GM06990 (cell line): ENCODE measurements at places on chromosomes 7 and 10.

DNA sequence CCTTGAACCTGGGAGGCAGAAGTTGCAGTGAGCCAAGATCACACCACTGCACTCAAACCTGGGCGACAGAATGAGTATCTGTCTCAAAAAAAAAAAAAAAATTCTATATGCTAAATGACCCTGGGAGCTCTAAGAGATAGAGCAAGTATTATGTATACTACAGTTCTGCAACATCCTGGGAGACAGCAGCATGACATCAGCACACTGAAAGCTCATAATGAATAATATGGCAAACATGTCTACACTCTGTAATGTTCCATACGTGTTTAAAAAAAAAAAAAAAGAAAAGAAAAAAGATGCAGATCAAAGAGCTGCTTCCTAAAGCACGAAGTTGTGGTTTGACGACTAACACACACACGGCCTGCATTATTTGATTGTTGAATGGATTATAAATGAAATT is 72.5 kb downstream of the CUL2 start:
- DNase-seq: no peak

DNA sequence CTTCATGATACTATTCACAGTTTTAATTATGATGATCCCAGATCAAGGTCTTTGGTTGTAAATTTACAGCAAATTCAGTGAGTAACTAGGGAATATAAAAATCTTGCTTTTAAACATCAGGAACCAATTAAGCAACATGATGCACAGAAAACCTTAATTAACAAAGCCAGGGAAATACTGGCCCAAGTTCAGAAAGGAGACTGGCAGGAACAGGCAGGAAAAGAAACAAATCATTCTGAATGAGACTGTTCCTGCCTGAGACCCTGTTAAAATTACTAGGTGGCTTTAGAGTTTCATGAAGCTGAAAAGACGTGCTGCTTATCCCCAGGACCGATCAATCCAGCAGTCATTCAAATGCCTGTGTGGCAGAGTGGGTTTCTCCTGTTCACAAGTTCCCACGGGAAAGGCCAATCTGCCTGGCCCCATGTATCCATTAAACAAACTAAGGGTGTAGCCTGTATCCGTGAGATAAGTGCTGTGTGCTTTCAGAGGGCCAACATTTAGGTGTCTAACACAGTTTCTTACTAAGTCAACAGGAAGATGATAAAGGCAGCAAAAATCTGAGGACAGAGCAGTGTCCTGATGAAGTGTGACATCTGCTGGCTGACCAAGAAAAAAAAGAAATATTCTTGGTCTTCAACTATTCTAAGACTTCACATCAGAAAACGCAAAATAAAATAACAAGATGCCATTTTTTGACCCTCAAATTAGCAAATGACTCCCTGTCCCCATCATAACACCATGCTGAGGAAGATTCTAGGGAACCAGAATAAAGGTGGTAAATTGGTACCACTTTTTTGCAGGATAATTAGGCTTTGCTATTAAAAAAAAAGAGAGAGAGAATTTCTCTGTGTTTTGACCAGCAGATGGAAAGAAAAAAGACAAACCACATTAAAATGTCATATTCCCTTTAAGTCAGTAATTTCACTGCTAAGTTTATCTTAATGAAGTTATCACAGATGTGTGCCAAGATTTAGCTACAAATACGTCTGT is 34.2 kb downstream of the PUS7 start:
- DNase-seq: no peak

DNA sequence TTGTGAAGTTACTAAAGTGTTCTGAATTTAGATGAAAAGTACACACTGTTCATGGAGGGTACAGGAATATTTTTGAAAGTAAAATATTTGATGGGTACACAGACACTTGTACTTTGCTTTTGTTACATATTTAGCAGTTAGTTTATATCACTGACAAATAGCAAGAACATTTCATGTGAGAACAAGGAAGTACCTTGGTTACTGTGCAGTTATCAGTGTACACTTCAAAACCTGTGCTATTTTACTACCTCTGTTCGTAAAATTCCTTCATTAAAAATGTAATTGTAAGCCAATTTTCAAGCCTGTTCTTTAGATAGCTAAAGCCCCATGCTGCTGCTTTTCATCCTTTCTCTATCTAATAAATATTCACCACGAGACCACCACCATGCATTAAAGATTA is 39.8 kb upstream of the WASL start:
- no peak for DNase-seq

DNA sequence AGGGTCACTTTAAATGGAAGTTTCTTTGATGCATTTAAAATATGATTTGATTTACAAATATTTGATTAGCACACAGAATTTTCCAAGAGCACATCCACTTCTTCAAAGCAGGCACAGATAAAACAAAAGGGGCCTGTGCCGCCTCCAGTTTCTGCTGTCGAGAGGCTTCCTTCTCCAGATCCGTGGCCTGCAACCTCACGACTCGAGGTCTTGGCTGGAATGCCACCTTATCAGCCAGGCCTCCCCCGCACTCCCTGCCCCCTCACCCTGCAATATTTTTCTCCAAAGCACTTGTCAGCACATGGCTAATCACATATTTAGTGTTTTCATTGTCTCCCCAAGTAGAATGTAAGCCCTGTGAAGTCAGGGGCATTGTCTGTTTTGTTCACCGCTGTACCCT is 12.5 kb downstream of the PYROXD2 start:
- DNase-seq: no peak

- DNase-seq: no peak
Measured at GRCh38 chr7:5420881-5421713, 2.5 kb downstream of the TNRC18 start.

DNA sequence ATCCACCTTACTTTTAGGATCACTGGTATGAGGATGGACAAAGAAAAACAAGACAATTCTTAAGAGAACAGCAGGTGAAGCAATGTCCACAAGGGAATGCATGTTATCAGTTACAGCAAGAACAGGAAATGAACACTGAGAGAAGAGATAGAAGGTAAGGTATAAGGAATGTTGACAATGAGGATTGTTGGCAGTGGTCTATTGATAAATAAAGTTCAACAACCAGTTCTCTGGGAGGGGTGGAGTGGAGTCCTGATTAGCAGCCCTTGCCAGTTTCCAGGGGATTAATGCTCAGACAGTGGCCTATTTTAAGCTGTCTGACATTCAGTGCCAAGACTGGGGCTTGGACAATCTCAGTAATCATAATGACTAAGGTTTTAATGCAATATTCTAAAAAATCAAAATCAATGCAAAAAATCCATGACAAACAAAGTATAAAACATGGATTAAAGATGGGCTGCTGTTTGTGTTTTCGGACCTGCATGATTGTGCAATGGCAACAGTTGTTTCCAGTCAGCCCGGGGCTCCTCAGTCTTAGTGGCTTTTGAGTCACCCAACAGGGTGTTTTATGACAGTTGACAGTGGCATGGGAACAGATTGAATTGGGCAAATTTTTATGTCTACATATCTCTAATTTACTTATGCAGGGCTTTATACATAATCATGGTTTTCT is 13.8 kb upstream of the AKR1B1 start:
- DNase-seq: no peak

DNA sequence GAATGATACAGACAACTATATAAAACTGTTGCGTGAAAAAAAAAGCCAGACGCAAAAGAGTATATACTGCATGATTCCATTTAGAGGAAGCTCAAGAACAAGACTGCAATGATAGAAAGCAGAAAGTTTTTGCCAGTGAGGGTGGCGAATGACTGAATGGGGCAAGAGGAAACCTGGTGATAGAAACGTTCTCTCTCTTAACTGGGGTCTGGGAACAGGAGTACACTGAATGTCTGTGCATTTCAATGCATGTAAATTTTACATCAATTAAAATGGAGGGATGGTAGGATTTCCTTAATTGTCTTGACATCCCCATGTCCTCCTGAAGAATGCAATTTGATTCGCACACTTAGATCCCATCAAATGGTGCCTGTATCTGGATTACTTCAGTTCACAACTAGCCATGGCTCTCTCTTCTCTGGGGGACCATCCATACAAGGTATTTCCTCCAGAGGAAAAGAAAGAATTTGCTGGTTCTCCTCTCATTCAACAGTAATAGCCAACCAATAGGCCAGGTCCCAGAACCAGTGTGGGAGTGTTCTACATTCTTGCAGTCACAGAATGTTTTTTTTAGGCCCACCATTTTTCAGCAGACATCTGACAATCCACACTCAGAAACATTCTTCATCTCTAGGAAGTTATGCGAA is 221.0 kb upstream of the KLF14 start:
- DNase-seq: no peak

DNA sequence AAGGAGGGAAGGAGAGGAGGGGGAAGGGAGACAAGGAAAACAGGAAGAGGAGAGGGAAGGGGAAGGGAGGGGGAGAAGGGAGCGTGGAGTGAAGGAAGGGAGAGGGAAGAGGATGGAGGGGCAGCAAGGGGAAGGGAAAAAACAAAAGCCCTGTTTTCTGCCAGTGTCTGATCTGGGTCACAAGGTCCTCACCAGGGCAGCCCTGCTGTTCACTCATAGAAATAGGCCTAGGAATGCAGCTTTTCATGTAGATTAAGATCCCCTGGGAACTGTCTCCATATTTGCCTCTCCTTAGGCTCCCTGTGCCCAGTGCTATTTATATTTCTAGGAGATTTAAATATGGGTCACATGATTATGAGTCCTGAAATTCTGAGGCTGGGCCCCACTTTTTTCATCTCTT is 790.7 kb downstream of the TNS3 start:
- no peak for DNase-seq

GRCh38 chr10:91901784-91902677 is 7.3 kb downstream of the FGFBP3 start:
- DNase-seq: no peak

DNA sequence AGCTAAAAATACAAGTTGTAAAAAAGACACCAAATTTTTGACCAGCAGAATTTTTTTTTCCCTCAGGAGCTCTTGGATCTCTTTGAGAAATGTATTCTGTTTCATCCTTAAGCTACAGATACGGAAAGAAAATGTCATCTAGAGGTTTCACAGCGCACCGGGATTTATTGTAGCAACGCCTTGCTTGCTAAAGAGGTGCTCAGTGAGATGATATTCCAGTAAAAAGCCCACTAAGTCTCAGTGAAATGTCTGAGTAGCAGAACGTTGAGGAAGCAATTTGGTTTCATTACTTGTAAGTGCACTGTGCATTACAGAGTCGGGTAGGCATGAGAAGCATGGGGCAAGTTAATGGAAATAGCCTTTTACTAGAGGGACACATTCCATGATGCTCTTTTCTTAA is 62.5 kb downstream of the GLRX3 start:
- DNase-seq: no peak

DNA sequence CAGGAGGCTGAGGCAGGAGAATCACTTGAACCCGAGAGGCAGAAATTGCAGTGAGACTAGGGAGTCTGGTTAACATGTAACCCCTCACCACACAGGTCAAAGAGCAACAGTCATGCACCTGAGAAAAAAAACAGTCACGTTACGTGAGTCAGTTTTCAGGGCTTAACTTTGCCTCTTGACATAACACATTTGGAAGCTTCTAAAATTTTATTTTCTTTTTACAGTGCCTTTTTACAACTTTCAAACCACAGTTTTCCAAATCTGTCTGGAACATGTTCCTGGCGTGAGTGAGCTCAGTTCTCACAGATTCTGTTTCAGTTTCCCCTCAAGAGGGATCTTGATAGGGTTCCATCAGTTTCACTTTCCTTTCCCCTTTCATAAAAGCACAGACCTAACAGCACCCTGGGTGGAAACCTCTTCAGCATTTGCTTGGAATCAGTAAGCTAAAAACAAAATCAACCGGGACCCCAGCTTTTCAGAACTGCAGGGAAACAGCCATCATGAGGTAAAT is 4.4 kb downstream of the IFIT3 start:
- peak; percentile 64 for DNase-seq

- peak; percentile 80 for DNase-seq
Measured at GRCh38 chr7:105352018-105352612, 36.6 kb downstream of the SRPK2 start.

DNA sequence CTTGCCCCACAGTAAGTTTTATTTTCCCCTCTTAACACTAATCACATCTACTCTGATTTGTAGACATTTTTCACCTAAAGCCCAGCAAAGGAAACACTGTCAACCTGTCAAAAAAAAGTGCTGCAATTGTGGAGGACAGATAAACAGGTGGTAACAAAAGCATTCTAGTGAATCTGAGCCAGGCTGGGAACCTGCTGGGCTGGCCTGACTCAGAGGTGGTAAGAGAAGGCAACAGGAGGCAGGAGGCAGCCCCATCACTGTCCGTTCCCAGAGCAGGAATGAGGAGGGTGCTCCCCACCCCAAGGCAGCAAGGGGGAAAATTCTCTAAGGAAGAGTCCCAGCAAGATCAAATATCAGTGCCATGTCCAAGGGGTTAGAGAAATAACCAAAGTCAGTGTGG is 19.5 kb upstream of the HERPUD2 start:
- no peak for DNase-seq

GRCh38 chr7:124764051-124764846 is 1.3 kb downstream of the GPR37 start:
- DNase-seq: no peak

DNA sequence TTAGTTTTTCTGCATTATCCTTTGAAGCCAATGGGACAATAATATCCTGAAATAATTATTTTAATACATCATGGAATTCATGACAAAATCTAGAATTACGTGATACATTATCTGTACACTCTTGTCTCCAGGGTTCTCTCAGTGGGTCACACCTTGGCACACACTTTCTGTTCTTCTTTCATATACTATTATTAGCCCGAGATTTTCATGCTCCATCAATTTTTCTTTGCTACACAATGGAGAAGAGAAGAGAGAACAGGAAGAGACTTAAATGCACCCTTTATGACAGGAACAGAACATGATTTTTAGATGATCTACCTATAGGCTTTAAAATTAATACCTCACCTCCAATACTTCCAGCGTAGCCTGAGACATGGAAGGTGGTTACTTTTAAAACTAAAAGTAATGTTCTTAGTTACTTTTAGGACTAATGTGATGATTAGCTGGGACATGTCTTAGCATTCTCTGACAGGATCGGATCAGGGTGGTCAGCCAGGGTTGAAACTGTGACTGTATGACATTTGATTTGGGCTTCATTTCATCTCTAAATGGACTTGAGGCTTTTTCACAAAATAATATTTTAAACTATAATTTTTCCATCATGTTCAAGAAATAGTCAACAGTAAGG is 148.2 kb upstream of the WNT16 start:
- peak; percentile 72 for DNase-seq

- no peak for DNase-seq
Measured at GRCh38 chr10:122555442-122555841, 5.1 kb upstream of the DMBT1 start.

DNA sequence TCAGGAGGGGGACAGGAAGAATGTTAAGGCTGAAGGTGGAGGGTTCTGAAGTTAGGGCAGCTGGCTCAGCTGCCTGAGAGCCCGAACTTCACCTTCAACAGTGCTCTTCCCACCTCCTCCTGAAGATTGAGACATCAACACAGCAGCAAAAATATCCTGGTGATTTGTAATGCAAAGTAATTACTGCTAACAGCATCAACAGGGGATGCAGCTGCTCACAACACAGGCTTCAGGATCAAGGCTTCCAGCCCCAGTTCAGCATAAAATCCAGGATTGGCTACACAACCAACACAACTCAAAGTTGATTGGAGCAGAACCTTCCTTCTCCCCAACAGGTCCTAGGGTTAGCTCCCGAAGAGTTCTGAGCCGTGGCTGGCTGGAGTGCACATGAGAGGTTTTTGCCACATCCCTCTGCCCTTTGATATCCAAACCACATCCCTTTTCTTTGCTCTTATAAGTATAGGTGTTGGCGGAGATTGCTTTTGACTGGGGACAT is 242.4 kb downstream of the KIAA1217 start:
- DNase-seq: no peak

- no peak for DNase-seq
Measured at GRCh38 chr7:151877911-151878835, 1.3 kb upstream of the PRKAG2 start.

- no peak for DNase-seq
Measured at GRCh38 chr10:26478061-26478460, 39.9 kb downstream of the APBB1IP start.

- DNase-seq: no peak
Measured at GRCh38 chr10:86443069-86443468, 76.5 kb upstream of the GRID1 start.
